ENCODE measurements at places on chromosomes 13 and 19.

DNA sequence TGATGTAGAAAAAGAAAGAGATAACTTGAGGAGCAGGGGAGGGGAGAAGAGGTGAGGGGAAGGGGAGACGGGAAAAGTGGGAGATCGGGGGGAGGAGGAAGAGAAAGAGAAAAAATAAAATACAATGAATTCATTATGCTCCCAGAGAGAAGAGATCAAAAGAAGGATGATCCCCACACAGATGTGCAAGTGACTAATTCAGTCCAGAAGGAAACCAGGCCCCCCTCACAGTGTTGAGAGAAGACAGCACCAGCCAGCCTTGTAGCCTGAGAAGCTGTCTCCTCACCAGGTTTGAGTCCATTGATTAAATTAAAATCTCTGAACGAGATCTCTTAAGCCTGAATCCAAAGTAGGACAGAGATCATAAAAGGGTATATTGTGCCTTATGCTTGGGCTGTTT is 333.7 kb upstream of the NBEA start:
- no peak for DNase-seq

GRCh38 chr13:22801402-22802003 is 379.3 kb upstream of the SGCG start:
- no peak for DNase-seq

GRCh38 chr19:48569814-48570213 is 17.8 kb downstream of the SULT2B1 start:
- peak; percentile 23 for DNase-seq

DNA sequence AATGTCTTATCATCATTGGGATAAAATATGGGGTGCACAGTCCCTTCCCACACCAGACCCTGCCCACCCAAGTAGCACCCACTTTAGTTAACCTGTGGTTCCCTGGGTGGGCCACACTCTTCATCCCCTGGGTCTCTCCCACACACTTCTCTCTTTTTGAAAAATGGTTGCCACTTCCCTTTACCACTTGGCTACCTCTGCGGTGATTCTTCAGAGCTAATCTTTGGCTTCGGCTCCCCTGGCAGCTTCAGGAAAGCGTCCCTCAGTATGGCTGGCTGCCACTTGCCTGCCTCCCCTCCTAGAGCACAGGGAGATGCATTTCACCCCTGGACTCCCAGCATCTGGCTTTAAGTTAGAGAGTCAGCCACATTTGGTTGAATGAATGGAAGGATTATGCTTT is 18.2 kb downstream of the CCNA1 start:
- no peak for DNase-seq

GRCh38 chr19:54458648-54459281 is 4.8 kb downstream of the LENG9 start:
- DNase-seq, result no peak

DNA sequence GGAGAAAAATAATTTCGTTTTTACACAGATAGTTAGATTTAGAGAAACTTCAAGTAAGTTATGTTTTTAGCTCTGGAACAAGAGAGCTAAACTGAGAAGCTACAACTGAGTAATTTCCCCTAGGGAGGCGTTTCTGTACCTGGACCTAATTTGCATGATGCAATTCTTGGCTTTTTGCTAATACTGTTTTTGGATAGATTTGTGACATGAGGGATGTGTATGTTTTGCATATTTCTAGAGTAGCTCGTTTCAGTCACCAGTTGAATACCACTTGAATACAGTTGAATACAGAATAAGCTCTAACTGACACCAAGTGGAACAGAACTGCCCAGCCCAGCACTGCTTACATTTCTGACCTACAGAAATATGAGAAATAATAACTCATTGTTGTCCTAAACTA is 1227.9 kb upstream of the SPRY2 start:
- no peak for DNase-seq

- DNase-seq, result no peak
Measured at GRCh38 chr13:97226788-97227627, 4.9 kb downstream of the MBNL2 start.

- DNase-seq, result no peak
Measured at GRCh38 chr19:46603752-46604231, 2.7 kb downstream of the CALM3 start.

- DNase-seq, result no peak
Measured at GRCh38 chr19:18263324-18264136, 10.7 kb downstream of the IQCN start.

GRCh38 chr19:18086590-18087138 is at the start of gene IL12RB1:
Gene IL12RB1, minus strand, starts transcription at chr19:18086934. Its CDS starts 111 bp downstream, at chr19:18086823.
- DNase-seq, result no peak

DNA sequence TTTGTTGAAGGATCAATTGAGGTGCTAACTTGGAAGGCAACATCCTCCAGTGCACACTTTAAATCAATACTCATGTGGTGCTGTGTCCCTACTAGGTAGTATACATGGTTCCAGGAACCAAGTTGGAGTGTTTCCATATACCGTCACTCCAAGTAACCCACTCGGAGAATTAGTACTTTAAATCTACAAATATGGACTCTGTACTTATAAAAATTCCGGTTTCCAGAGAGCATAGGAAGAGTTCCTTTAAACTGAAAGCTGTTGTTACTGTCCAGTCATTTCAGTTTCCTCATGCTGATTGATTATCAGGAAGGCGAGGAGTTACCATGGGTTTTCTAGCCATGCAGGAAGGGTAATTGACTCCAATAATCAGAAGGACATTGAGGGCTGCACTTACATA is 7.2 kb downstream of the CPB2 start:
- no peak for DNase-seq

DNA sequence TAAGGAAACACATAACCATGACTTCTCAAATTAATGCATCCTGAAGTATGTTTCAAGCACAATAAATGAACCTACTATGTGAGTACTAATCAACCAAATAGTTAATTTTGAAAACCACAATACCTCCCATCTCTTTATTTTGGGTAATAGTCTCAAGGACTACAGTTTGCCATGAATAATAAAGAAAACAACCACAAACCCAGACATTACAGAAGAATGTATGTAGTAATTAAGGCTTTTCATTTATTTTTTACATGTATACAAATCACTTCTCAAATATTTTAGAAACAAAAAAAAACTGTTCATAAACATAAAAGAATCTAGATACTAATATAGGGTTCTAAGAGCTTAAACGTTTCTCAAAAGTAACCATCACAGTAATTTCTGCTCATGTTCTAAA is 6.8 kb downstream of the KATNAL1 start:
- no peak for DNase-seq

DNA sequence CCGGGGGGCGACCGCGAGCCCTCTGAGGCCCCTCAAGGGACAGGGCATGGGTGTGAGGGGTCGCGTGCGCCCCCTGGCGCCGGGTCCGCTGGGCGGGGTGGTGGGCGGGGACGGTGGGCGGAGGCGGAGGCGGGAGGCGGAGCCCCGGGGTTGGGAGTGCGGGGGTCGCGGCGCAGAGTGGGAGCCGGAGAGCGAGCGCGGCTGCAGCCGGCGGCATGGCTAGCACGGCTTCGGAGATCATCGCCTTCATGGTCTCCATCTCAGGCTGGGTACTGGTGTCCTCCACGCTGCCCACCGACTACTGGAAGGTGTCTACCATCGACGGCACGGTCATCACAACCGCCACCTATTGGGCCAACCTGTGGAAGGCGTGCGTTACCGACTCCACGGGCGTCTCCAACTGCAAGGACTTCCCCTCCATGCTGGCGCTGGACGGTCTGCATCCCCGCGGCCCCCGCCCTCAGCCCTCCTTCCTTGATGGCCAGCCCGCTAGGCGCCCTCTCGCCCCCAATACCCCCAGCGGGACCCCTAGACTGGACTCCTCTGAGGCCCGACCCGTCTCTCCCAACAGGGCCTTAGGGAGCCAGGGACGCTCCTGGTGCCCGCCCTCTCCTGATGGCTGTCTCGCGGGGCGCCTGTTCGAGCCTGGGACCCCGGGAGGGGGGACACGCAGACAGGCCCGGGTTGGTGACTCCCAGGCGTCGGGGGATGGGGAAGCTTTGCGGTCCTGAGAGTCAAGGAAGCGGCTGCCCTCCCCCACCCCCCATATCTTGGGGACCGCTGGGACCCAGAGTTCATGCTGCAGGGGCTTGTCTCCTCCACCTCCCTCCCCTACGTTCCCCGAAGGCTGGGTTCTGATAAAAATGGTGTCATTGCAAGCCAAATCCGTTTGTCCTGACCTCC is at the start of gene CLDN10:
Gene CLDN10 (plus strand): TSS at position 182 of the 903 bp plus-strand sequence. CDS start 34 bp downstream, at position 216.
- DNase-seq, result no peak

- DNase-seq, result no peak
Measured at GRCh38 chr13:46894568-46894967, 2.3 kb downstream of the HTR2A start.

DNA sequence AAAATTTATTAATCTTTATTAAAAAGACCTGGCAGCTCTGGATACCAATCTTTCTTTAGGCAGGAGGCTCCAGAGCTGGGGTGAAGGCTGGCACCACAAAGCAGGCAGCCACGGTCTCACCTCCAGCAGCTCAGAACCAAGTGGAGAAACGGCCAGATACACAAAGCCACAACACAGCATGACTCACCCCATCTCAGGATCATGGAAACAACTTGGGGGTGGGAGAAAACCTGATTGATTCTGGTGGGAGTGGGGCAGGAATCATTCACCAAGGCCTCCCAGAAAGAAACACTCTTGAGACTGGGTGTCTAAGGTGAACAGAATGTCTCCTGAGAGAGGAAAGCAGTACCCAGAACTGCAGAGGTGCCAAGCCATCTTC is 64.2 kb downstream of the CRYL1 start:
- DNase-seq, result no peak

- DNase-seq, result no peak
Measured at GRCh38 chr19:805166-805551, 7.9 kb downstream of the PTBP1 start.

DNA sequence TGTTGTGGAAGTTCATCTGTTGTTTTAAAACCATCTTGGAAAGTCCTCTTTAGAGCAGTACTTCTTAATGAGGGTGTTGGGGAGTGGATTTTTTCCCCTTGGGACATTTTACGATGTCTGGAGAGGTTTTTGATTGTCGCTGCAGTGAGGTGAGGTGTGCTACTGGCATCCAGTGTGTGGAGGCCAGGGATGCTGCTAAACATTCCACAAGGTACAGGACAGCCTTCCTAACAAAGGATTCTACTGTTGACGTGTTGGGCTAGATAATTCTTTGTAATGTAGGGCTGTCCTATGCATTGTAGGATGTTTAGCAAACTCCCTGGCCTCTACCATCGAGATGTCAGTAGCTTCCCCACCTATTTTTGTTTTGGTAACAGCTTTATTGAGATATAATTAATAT is 33.3 kb downstream of the NAA16 start:
- DNase-seq, result no peak

DNA sequence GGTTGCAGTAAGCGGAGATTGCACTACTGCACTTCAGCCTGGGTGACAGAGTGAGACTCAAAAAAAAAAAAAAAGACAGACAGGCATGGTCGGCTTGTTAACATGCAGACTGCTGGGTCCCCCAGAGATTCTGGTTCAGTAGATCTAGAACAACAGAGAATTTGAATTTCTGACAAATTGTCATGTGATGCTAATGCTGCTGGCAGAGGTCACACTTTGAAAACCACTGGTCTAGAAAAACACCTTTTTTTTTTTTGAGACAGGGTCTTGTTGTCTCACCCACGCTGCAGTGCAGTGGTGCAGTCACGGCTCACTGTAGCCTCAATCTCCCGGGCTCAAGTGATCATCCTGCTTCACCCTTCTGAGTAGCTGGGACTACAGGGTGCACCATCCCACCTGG is 7.7 kb upstream of the LRFN3 start:
- no peak for DNase-seq

DNA sequence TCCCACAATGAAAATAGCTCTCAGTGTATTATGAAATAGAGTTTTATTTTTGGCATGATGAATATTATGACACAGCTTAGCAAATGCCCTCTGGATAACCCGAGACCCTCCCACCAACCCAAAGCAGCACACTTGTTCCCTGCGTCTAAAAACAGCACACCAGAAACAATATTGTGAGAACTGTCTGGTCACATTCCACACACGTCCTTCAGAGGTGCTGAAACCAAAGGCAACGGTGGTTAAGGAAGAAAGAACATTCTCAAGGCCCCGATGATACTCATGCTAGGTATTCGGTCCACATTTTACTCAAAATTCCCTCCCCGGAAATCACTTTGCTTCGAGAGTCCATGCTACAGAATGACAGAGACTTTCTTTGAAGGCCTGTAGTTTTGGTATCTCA is 156.7 kb downstream of the SLC7A1 start:
- DNase-seq, result no peak

DNA sequence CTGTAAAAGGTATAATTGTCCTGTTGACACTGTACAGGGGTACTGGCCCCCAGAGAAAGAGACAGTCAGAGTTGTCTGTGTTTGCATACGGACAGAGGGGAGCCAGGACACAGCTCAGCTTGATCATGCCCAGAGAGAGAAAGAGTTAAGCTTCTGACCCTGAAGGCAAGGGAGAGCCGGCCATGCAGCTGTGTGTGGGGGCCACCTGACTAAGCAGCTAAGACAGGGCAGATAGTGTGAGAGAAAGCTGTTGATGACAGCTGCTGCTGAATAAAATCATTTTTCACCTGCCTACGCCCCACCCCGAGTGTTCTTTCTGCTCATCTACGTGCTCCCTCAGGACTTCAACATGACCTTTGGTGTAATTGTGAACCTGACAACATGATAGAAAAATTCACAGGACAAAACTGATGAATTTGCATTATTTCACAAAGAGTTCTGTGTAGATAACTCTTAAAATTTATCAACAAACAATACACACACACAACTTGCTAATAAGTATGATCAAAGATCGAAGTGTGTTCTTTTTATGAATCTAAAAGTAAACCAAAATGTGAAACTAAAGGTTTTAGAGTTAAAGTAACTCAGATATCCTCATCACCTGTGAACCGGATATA is 1294.3 kb upstream of the ATXN8OS start:
- DNase-seq, result no peak

- no peak for DNase-seq
Measured at GRCh38 chr13:97259410-97259797, 37.3 kb downstream of the MBNL2 start.

DNA sequence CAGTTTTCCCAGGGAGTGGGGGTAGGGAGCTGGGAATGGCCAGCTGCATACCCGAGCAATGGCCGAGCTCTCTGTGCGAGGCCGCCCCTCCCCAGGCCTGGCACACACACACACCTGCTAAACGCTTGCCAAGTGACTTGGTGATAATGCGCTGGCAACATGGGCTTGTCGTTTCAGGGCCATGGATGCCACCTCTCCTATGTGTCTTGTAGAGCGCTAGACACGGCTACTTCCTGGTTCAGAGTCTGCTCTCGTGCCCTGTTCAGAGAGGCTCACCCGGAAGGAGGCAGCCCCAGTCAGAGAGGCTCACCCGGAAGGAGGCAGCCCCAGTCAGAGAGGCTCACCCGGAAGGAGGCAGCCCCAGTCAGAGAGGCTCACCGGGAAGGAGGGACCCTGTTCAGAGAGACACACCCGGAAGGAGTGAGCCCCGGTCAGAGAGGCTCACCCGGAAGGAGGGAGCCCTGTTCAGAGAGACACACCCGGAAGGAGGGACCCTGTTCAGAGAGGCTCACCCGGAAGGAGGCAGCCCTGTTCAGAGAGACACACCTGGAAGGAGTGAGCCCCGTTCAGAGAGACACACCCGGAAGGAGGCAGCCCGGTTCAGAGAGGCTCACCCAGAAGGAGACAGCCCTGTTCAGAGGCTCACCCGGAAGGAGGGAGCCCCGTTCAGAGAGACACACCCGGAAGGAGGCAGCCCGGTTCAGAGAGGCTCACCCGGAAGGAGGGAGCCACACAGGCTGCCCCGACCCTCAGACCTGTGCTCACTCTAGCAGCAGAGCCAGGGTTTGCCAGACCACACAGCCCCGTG is 4.2 kb downstream of the ADPRHL1 start:
- peak; percentile 86 for DNase-seq

Data from NCI-H2029 (cell line).